ENCODE measurements at places on chromosomes 4 and X.
A peak's percentile ranks its signal among the peaks of the same experiment; 100 is the strongest.

- peak; percentile 56 for DNase-seq
Observed at GRCh38 chr4:14871676-14872430, 130.4 kb upstream of the CPEB2 start.

DNA sequence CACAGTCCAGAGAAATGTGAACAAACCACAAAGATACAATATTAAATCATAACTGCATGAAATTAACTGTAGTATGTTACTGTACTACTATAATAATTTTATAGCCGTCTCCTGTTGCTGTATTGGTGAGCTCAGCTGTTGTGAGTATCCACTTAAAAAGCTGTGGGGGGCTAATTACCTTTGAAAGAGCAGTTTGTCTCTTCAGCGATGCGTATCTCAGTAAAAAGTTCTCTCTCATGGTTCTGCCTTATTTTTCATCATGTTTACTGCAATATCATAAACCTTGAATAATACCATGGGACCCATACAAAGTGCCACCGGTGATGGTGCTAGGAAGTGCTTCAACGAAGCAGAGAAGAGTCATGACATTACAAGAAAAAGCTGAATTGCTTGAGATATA lies 8.4 kb upstream of the MSMO1 start:
- DNase-seq = no peak

DNA sequence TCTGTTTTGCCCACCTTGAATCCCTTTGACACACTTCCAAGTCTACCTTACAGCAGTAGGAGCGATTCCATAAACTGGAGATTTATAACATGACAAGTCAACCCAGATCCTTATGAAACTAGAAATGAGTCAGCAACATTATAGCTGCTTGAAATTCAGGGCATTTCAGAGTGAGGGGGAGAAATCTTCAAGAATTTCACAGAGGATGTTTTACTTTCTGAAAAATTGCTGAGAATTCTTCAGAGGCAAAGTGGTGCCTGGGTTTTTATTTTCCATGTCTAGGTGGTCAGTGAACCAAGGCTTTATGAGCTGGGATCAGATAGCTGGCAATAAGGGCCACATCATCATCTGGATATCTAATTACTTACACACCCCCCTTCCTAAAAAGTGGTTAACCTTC lies 119.8 kb downstream of the PPARGC1A start:
- no peak for DNase-seq

- DNase-seq = no peak
Observed at GRCh38 chrX:97452283-97452682, 568.6 kb downstream of the RPA4 start.

DNA sequence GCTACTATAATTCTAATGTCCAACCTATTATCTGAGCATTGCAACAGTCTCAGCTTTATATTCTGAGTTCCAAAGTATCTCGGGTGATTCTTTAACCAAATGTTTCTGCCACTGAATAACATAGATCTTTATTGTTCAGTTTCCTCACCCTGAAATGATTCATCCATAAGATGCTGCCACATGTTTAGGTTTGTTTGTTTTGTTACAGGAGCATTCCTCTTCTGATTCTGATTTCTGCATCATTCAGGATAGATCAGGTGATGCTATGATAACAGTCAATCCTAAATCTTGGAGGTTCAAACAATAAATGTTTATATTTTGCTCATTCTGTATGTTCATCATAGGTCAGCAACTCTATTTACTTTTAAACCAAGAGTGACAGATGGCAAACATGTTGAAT lies 927.6 kb downstream of the PCDH7 start:
- DNase-seq = no peak

DNA sequence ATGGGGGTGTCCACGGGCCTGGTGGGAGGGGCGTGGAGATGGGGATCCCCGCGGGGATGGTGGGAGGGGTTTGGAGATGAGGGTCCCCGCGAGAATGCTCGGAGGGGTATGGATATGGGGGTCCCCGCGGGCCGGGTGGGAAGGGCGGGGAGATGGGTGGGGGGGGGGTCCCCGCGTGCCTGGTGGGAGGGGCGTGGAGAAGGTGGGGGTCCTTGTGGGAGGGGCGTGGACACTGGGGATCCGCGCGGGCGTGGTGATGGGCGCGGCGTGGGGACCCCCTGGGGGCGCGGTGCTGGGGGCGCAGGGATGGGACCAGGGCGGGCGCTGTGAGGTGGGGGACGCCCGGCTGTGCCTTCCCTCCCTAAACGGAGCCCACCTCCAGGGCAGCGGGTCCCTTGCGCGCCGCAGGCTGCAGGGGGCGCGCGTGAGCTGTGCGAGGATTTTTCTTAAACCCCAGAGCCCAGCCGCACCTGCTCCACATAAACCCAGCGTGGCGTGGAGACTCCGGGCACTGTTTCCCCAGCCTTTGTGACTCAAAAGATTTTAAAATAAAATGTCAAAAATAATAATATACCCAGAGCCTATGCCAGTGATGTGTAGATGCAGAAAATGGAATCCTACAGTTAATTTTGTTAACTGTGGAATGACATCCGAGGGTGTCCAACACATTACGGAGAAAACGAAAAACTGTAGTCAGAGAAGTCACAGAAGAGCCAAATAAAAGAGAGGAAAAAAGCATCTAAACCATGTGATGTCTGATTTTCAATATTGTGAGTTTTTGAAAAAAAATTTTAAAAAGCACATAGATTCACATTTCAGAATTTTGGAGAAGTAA lies 1.5 kb upstream of the ASMTL start:
- peak; percentile 82 for DNase-seq

GRCh38 chr4:2882341-2882740 lies 38.7 kb downstream of the ADD1 start:
- DNase-seq = no peak

GRCh38 chr4:14375816-14376215 lies 626.5 kb upstream of the CPEB2 start:
- no peak for DNase-seq

GRCh38 chr4:2302387-2303119 lies 40.6 kb upstream of the MXD4 start:
- no peak for DNase-seq

- DNase-seq = no peak
Observed at GRCh38 chrX:1444561-1445500, 7.9 kb downstream of the ASMTL start.

DNA sequence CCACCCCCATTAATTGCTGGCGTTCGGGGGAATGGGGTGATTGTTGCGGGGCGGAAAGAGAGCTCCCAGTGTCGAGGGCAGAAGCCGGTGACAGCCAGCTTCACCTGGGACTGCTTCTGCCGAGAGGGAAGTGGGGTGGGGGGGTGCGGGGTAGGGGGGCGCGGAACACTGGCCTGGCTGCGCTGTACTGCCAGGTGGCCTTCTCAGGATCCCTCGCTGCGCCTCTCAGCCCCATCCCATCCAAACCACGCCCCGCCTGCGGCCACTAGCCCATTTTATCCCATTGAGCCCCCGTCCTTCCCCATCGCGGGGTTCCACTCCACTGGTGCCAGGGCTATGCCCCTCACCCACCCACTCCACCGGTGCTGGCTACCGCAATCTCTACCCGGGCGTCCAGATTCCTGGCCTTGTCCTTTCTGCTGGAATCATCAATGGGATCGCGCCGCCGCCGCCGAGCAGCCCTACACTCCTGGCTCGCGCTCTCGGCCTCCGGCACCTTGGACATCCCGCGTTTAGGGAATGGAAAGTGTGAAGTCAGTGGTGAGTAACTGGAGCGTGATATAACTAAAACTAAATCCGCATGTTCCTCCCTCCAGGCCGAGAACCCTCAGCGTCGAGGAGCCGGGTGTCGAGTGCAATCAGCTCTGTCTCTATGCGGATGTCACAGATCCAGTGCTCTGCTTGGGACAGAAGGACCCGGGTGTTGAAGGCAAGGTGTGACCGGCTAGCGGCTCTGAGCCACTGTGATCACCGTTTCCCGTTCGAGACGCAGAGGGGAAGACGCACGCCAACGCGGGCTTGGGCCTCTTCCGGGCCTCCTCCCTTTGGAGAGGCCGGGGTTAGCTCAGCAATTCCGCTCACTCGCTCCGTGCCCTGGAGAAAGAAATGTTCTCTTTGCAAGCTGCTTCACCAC lies 20.5 kb downstream of the NKX3-2 start:
- DNase-seq = no peak

DNA sequence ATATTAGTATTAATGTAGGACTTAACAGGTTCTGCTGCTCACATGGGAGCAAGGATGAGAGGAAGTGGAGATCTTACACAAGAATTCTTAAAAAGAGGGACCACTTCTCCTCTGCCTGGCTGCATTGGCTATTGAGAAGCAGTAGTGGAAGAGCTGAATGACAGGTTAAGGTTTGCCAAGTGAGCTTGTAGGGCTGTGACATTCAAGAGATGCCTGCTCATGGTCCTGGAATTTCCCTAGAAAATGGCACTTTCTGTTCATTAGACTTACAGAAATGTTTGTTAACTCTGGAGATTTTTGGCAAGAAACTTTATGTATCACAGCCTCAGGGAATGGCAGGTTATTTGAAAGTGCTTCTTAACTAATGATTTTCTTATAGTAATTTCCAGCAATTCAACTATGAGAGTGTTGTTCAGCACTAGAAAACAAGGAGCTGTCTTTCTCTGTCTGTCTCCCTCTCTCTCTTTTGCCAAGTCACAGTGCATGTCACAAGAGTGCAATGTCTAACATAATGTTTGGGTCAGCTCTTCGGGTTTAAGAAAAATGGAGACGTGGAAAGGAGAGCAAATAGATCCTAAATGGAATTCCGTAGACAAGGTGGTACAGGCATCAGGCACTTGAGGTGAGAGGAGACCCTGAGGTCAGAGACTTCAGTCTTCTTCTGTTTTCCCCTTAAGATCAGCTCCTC lies 8.3 kb upstream of the NAP1L5 start:
- DNase-seq = no peak

DNA sequence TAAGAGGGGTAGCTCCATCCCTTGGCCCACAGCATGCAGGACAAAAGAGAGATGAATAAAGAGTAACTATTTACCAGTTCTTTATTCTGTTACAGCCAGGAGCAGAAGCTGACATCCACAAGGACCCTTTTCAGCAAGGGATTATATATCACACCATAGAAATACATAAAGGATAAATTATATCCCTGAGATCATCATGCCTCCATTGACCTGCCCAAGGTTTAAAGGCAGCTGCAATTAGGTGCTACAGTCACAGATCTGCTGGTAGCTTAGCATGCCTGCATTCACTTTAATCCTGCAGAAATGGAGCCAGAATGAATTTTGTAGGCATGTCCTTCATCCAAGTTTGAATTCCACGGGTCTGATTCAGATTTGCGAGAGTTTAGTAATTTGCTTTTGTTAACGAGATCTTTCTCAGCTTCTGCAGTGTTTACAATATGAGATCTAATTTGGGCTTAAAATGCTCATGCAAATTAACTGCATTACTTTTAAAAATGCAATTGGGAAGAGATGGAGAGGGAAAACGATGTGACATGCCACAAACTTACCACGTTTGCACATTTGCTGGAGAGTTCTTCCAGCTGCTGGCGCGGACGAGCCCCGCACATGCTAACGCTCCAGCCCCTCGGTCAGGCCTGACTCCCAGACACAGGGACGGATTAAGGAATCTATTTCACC lies 327.0 kb upstream of the NOCT start:
- DNase-seq = no peak

GRCh38 chrX:78945186-78945912 lies at the start of gene P2RY10:
TSS of gene P2RY10 (plus strand) at chrX:78945391. CDS start at chrX:78960521, 15,130 bp downstream.
- DNase-seq = peak; percentile 46
